ENCODE measurements at places on chromosomes 7 and 10. TPM values are rescaled to one million over a fixed set of nuclear protein-coding genes. Genes with fewer than 3 reads are reported as not detected.

POLR2J2 gene
- 1.7 TPM for polyA plus RNA-seq

TMEM178B gene
- polyA plus RNA-seq: not detected

TMEM225B gene
- 0.29 TPM for polyA plus RNA-seq

ANKRD61 gene
- 0.18 TPM for polyA plus RNA-seq

ADAMTS14 gene
- polyA plus RNA-seq: not detected

NFKB2 gene
- 21.0 TPM for polyA plus RNA-seq

VSTM2A gene
- not detected for polyA plus RNA-seq

IL15RA gene
- 25.1 TPM for polyA plus RNA-seq

RSPH10B gene
- 0.15 TPM for polyA plus RNA-seq

TYW1B gene
- polyA plus RNA-seq: 0.69 TPM

SUN3 gene
- polyA plus RNA-seq: not detected

PNLIPRP3 gene
- polyA plus RNA-seq: not detected

HTRA1 gene
- 309 TPM for polyA plus RNA-seq

CFAP58 gene
- polyA plus RNA-seq: 0.03 TPM

OGA gene
- polyA plus RNA-seq: 21.6 TPM

CLDN3 gene
- 1.9 TPM for polyA plus RNA-seq

ADRA2A gene
- polyA plus RNA-seq: 0.03 TPM

GRID1 gene
- 0.10 TPM for polyA plus RNA-seq

OR9A4 gene
- polyA plus RNA-seq: not detected

OR9A2 gene
- not detected for polyA plus RNA-seq

PLEKHS1 gene
- polyA plus RNA-seq: not detected

ZNF862 gene
- polyA plus RNA-seq: 10.2 TPM

NKX2-3 gene
- polyA plus RNA-seq: not detected

GLI3 gene
- polyA plus RNA-seq: 6.0 TPM

VPS37D gene
- polyA plus RNA-seq: 2.9 TPM

SLC37A3 gene
- 59.7 TPM for polyA plus RNA-seq

RARRES2 gene
- not detected for polyA plus RNA-seq

PLXNA4 gene
- 12.4 TPM for polyA plus RNA-seq

DHX32 gene
- 17.1 TPM for polyA plus RNA-seq

MYH16 gene
- polyA plus RNA-seq: 0.01 TPM

NET1 gene
- polyA plus RNA-seq: 12.3 TPM

MMD2 gene
- polyA plus RNA-seq: not detected

PHYHIPL gene
- polyA plus RNA-seq: not detected

AKR1C3 gene
- polyA plus RNA-seq: 20.9 TPM
